ENCODE measurements at places on chromosomes 13 and 19. TPM values are rescaled to one million over a fixed set of nuclear protein-coding genes. Genes with fewer than 3 reads are reported as not detected.

The NMRK2 gene
- 1.8 TPM for total RNA-seq

The DMPK gene
- 227 TPM for total RNA-seq

The ZSCAN1 gene
- total RNA-seq: not detected

The ZNF823 gene
- total RNA-seq: 11.0 TPM

GRCh38 chr19:40752257-40752781 is 1.3 kb downstream of the SNRPA start:
- H3K36me3 ChIP-seq: peaks cover 3% of the 10 kb centered on the region
- no peaks in the 10 kb centered on the region for H3K27me3 ChIP-seq
- DNase-seq: no peak
- H3K27ac ChIP-seq: no peak overlapping the region

DNA sequence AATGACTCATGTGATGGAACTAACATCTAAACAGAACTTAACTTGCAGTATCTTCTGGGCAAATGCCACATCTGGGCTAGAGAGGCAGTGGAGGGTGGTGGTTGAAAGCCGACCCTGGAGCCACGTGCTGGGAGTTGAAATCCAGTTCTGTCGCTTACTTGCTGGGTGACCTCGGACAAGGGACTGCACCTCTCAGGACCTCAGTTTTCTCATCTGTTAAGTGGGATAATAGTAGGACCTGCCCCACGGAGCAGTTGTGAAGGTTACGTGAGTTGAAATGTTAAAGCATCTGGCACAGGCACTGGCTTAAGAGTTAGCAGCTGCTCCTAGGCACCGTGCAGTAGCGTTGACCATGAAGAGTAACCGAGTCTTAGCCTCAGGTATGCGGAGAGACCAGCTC is 76.1 kb downstream of the SIPA1L3 start:
- H3K27me3 ChIP-seq: no peaks in the 10 kb centered on the region
- H3K4me1 ChIP-seq: peaks cover 6% of the 10 kb centered on the region

Measured in thoracic aorta (tissue), 2 donors.